ENCODE measurements at places on chromosomes 3 and 15. TPM values are rescaled to one million over a fixed set of nuclear protein-coding genes. Genes with fewer than 3 reads are reported as not detected.

The ARHGAP31 gene
- total RNA-seq: not detected

The PTX3 gene
- 5.4 TPM for total RNA-seq

The FEM1B gene
- 51.5 TPM for total RNA-seq

The ZNF774 gene
- total RNA-seq: 0.27 TPM

The CPNE9 gene
- total RNA-seq: 0.80 TPM
